ENCODE measurements at places on chromosomes 6 and 20. TPM values are rescaled to one million over a fixed set of nuclear protein-coding genes. Genes with fewer than 3 reads are reported as not detected.

Gene PDYN
- not detected for total RNA-seq

Gene GSTA2
- total RNA-seq, result not detected

Gene SLC13A3
- 1.5 TPM for total RNA-seq

Gene APCDD1L
- 3.7 TPM for total RNA-seq

Gene ZNF217
- 16.0 TPM for total RNA-seq
